ENCODE measurements at places on chromosomes 11 and 22. TPM values are rescaled to one million over a fixed set of nuclear protein-coding genes. Genes with fewer than 3 reads are reported as not detected.

MRGPRE gene
- total RNA-seq, result 0.13 TPM

DNA sequence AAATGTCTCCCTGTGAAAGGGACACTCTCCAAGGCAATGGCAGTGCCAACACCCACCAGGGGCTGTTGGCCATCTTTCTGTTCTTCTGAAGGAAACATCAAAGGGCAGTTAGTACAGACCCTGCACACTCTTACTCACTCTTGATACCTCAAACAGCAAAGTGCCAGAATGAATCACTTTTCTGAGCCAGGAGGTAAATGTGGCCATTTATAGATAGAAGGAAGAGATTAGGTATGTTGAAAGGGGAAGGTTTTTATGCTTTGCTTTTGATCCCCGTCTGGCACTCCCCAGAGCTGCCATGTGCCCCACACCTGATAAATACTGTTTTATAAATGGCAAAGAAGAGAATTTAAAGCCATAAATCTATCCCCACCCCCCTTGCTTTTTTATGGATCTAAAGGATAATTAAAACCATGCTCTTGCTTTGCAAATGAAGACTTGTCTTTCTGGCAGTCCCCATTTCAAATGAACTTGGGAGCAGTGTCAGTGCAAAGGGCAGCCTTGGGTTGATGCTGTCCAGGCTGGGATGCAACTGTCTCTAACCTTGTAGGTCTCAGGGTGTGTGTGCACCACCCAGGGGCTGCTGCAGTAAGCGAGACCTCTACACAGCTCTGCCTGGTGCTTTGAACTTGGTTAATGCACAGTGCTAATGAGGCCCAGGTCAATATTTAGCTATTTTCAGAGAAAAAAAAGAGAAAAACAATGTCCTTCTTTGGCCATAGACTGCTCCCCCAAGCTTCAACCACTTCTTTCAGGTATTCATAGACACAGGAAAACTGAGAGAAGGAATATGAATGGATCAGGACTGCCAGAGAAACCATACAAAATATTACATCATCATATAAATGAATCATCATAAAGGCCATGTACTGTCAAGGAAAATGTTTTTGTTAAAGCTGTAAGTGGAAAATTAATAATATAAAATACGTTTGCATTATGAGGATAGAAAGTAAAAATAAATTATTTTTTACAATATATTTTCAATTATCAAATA lies 207.5 kb downstream of the ETS1 start:
- H3K4me3 ChIP-seq, result no peak overlapping the region
- no peaks in the 10 kb centered on the region for H3K4me1 ChIP-seq
- H3K27ac ChIP-seq, result no peak overlapping the region

GRCh38 chr22:44407987-44408828 lies 89.8 kb downstream of the RTL6 start:
- H3K27ac ChIP-seq, result no peak overlapping the region
- H3K4me3 ChIP-seq, result no peak overlapping the region
- H3K4me1 ChIP-seq, result no peaks in the 10 kb centered on the region
- H3K27me3 ChIP-seq, result no peaks in the 10 kb centered on the region

ACR gene
- total RNA-seq, result 0.21 TPM

DNA sequence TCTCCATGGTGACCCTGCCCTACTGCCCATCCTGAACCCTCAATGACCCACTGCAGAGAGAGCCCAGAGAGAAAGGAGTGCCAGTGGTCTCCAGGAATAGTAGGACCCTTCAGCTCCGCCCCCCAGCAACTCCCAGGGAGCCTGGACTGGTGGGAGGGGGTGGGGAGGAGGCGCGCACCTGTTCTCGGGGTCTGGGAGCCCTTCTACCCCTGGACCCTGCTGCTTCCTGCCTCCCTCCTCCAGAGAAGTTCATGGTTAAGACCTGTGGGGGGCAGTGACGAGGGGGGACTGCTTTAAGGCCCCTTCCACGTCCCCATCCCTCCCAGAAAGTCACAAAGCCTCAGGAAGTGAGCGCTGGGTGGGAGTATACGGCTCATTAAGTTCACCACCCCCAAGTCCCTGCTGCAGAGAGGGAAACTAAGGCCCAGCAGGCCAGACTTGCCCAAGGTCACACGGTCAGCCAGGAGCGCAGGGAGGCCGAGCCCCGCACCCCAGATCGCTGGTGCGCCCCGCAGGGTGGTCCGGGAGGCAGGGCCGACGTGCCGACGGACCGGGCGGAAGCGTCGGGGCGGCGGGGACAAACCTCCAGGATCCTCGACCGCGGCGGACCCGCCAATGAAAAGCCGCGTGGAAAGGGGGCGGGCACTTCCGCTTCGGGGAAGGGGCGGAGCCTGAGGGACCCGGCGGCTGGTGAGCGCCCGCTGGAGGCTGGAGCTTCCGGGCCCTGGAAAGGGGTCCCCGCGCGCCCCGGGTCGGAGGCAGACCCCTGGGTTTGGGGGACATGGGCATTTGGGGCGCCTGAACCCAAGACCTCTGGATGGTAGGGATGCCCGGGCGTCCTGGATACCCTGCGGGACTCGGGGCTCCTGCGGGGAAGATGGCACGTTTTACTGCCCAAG lies at the start of the genes NUDT22 and TRPT1:
Gene NUDT22, plus strand, starts transcription at position 667 of the 899 bp plus-strand sequence. CDS start 379 bp downstream, outside the sequence.
Gene TRPT1, minus strand, starts transcription at position 579 of the 899 bp plus-strand sequence. Its CDS starts 326 bp downstream, at position 253.
- peak within 1 kb of the TSS; percentile 90 for H3K27ac ChIP-seq
- H3K4me1 ChIP-seq, result peaks cover 18% of the 10 kb centered on the region
- H3K36me3 ChIP-seq, result peaks cover 2% of the 10 kb centered on the region
- no peak for DNase-seq
- H3K4me3 ChIP-seq, result peak within 1 kb of the TSS; percentile 76

DNA sequence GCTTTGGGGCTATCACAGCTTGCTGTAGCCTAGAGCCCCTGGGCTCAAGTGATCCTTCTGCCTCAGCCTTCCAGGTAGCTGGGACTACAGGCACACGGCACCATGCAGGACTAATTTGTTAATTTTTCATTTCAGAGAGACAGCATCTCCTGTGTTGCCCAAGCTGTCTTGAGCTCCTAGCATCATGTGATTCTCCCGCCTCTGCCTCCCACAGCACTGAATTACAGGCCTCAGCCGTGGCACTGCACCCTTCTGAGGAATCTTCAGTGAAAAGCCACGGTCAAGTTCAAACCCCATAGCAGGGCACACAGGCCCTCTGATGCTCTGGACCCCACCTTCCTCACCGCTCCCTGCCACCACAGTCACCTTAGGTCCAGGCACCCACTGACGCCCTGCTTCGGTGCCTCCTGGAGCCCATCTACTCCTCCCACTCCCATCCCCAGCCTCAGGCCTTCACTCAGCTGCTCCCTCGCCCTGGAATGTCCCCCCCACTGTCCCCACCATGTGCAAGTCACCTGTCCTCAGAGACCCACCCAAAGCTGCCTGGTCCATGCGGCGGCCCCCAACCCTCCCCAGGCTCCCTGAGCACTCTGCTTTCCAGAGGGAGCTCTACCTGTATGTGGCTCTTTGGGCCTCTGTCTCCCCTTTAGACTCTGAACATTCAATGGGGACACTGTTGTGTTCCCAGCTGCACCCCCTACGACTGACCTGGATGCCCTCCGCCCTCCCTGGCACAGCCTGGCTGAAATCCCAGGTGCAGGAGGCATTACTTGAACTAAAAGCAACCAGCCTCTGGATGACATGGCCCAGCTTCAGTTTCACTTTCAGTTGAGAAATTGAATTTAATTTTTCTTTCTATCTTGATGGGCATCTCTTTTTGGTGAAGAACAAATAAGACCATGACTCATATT lies 1.6 kb downstream of the APOL2 start:
- H3K27me3 ChIP-seq, result no peaks in the 10 kb centered on the region
- peak overlapping the region; percentile 91 for H3K27ac ChIP-seq

- H3K4me1 ChIP-seq, result no peaks in the 10 kb centered on the region
- H3K36me3 ChIP-seq, result no peaks in the 10 kb centered on the region
- peaks cover 16% of the 10 kb centered on the region for H3K27me3 ChIP-seq
- no peak overlapping the region for H3K27ac ChIP-seq
- DNase-seq, result no peak
Measured at GRCh38 chr11:82814379-82814778, 80.7 kb upstream of the FAM181B start.

DNA sequence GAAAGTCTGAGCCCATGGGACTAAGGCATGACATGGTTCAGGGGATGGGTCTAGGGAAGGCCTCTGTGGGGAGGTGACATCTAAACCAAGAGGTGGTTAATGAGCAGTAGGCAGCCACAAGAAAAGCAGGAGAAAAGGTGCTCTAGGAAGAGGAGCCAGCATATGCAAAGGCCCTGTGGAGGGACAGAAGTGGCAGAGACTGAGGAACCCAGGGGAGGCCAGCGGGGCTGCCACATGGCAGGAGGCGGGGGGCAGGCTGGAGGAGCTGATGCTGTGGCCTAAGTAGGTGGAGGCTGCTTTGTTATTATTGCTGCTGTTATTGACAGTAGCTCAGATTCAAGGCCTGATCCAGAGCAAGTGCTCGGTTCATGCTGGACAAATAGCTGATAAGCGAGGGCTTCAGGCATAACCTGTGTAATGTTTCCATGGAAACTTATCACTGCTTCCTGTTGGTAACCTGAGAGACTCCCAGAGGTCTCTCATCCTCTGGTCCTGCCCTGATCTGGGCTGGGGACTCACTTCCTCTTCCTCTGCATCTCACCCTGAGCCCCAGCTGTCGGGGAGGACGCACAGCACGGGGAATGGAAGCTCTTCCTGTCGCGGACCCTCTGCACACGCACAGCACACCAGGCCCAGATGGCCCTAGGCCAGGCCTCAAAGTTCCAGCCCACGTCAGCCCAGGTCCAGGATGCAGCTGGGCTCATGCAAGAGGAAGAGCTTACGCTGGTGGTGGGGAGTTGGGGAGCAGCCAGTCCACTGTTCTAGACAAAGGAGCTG lies 75.2 kb upstream of the TP53I11 start:
- H3K4me1 ChIP-seq, result no peaks in the 10 kb centered on the region
- no peak overlapping the region for H3K4me3 ChIP-seq
- no peaks in the 10 kb centered on the region for H3K36me3 ChIP-seq
- DNase-seq, result no peak
- no peaks in the 10 kb centered on the region for H3K27me3 ChIP-seq
- H3K27ac ChIP-seq, result no peak overlapping the region

GRCh38 chr11:22666325-22666687 lies at the start of gene GAS2:
Gene GAS2 (plus strand): TSS chr11:22666611. CDS start chr11:22674870, 8,259 bp downstream.
- H3K36me3 ChIP-seq, result no peaks in the 10 kb centered on the region
- H3K27ac ChIP-seq, result no peak within 1 kb of the TSS
- no peaks in the 10 kb centered on the region for H3K4me1 ChIP-seq
- no peak for DNase-seq
- peaks cover 27% of the 10 kb centered on the region for H3K27me3 ChIP-seq

IMMP1L gene
- total RNA-seq, result 21.1 TPM

GRCh38 chr11:113663567-113663966 lies 42.5 kb downstream of the TMPRSS5 start:
- H3K4me1 ChIP-seq, result peaks cover 17% of the 10 kb centered on the region
- no peak overlapping the region for H3K4me3 ChIP-seq
- no peak for DNase-seq

DNAJB7 gene
- not detected for total RNA-seq

TMEM151A gene
- total RNA-seq, result 11.0 TPM

OR6M1 gene
- not detected for total RNA-seq

- no peak overlapping the region for H3K27ac ChIP-seq
- no peak for DNase-seq
- H3K4me3 ChIP-seq, result no peak overlapping the region
- H3K36me3 ChIP-seq, result no peaks in the 10 kb centered on the region
Measured at GRCh38 chr11:57571606-57572005, 4.1 kb upstream of the UBE2L6 start.

GRCh38 chr11:124762105-124762623 lies at the start of gene ESAM:
Gene ESAM (minus strand): TSS chr11:124762290. CDS start chr11:124762154, 136 bp downstream.
- no peaks in the 10 kb centered on the region for H3K27me3 ChIP-seq
- peaks cover 2% of the 10 kb centered on the region for H3K36me3 ChIP-seq
- H3K4me1 ChIP-seq, result peaks cover 7% of the 10 kb centered on the region
- H3K4me3 ChIP-seq, result peak within 1 kb of the TSS; percentile 88
- peak within 1 kb of the TSS; percentile 37 for H3K27ac ChIP-seq

DNA sequence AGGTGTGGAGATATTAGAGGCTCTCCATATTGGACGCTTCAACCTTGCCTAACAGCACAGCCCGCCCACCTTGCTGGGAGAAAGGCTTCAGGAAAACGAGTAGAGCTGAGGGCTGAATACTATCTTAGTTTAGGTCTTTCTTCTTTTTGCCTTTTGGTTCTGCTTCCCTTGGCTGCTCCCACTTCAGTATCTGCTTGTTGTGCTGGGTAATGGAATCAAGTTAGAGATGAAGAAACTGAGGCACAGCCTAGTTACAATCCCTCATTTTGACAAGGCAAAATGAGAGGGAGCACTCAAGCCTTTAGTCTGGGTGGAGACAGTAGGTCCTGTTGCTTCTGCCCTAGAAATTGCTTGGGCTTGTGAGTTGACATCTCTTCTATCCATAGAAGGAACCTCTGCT lies 41.3 kb upstream of the HSD17B12 start:
- no peak for DNase-seq
- H3K4me3 ChIP-seq, result no peak overlapping the region
- H3K27ac ChIP-seq, result no peak overlapping the region
- no peaks in the 10 kb centered on the region for H3K4me1 ChIP-seq
- H3K27me3 ChIP-seq, result peaks cover 34% of the 10 kb centered on the region
- no peaks in the 10 kb centered on the region for H3K36me3 ChIP-seq

CECR2 gene
- total RNA-seq, result 3.6 TPM

OR2AG2 gene
- total RNA-seq, result 0.18 TPM

GRCh38 chr11:89177691-89178231 lies at the start of gene TYR:
Gene TYR (plus strand): TSS chr11:89177875. CDS start chr11:89177954, 79 bp downstream.
- H3K27me3 ChIP-seq, result no peaks in the 10 kb centered on the region
- H3K36me3 ChIP-seq, result no peaks in the 10 kb centered on the region
- no peak within 1 kb of the TSS for H3K4me3 ChIP-seq
- no peak within 1 kb of the TSS for H3K27ac ChIP-seq

GRCh38 chr22:28962042-28962554 lies 78.7 kb downstream of the ZNRF3 start:
- no peak for DNase-seq
- no peaks in the 10 kb centered on the region for H3K27me3 ChIP-seq
- no peaks in the 10 kb centered on the region for H3K36me3 ChIP-seq
- H3K4me1 ChIP-seq, result no peaks in the 10 kb centered on the region
- no peak overlapping the region for H3K4me3 ChIP-seq
- H3K27ac ChIP-seq, result no peak overlapping the region

GRCh38 chr11:44171518-44171917 lies 76.0 kb downstream of the EXT2 start:
- no peak for DNase-seq
- H3K27ac ChIP-seq, result no peak overlapping the region
- no peaks in the 10 kb centered on the region for H3K4me1 ChIP-seq
- no peaks in the 10 kb centered on the region for H3K27me3 ChIP-seq
- no peak overlapping the region for H3K4me3 ChIP-seq

TEX54 gene
- total RNA-seq, result not detected

KCNA4 gene
- total RNA-seq, result not detected

- H3K4me1 ChIP-seq, result no peaks in the 10 kb centered on the region
- H3K27ac ChIP-seq, result no peak overlapping the region
- H3K27me3 ChIP-seq, result peaks cover 6% of the 10 kb centered on the region
- DNase-seq, result no peak
- no peaks in the 10 kb centered on the region for H3K36me3 ChIP-seq
Measured at GRCh38 chr11:4184163-4184916, 89.7 kb downstream of the RRM1 start.

GRCh38 chr11:15969281-15969680 lies 387.1 kb downstream of the SOX6 start:
- no peaks in the 10 kb centered on the region for H3K36me3 ChIP-seq
- peaks cover 4% of the 10 kb centered on the region for H3K4me1 ChIP-seq
- H3K27me3 ChIP-seq, result no peaks in the 10 kb centered on the region
- DNase-seq, result peak; percentile 25
- H3K4me3 ChIP-seq, result no peak overlapping the region
- H3K27ac ChIP-seq, result peak overlapping the region; percentile 32

GRCh38 chr22:37330200-37331033 lies 48.1 kb downstream of the CYTH4 start:
- no peak overlapping the region for H3K4me3 ChIP-seq
- H3K4me1 ChIP-seq, result peaks cover 2% of the 10 kb centered on the region
- H3K36me3 ChIP-seq, result no peaks in the 10 kb centered on the region
- H3K27ac ChIP-seq, result no peak overlapping the region

Data from Panc1 (cell line).